Activated CD4-positive, alpha-beta T cell treated with anti-CD3 and anti-CD28 coated beads, Interleukin-2, Interleukin-6, amounts not matched to agents 100 ng/mL and 50 ng/mL, durations not matched to agents 16 hours and 8 hours (primary cell): ENCODE measurements at places on chromosomes 3 and 15.

DNA sequence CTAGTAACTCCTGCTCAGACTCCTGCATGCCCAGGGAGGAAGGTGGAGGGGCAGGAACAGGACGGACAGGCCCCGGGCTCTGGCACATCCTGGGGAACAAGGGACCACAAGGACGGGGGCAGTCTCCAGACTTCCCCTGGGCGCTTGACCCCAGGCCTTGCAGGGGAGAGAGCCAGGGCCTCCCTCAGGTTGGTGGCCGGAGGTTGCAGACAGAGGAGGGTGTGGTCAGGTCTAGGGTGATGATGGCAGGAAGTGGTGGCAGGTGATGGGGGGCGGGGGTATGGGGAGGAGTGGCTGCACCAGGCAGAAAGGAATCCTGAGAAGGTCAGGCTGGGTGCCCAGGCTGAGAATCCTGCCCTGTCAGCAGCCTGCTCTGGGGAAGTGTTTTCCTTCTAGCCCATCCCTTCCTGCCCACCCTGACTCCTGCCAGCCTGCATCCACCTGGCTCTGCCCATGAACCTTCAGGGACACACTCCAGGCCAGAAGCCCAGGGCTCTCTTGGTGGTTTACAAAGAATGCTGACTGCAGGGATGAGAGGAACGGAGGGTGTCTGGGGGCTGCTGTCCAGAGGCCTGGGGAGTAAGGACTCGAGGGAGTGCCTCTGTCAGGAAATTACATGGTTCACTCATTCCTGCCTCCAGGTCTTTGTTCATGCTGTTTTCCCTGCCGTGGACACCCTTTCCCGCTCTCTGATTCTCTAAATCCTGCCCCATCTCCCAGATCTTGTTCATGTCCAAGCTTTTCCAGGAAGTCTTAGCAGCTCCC, 15.8 kb downstream of the LOXL1 start:
- no peak for DNase-seq

DNA sequence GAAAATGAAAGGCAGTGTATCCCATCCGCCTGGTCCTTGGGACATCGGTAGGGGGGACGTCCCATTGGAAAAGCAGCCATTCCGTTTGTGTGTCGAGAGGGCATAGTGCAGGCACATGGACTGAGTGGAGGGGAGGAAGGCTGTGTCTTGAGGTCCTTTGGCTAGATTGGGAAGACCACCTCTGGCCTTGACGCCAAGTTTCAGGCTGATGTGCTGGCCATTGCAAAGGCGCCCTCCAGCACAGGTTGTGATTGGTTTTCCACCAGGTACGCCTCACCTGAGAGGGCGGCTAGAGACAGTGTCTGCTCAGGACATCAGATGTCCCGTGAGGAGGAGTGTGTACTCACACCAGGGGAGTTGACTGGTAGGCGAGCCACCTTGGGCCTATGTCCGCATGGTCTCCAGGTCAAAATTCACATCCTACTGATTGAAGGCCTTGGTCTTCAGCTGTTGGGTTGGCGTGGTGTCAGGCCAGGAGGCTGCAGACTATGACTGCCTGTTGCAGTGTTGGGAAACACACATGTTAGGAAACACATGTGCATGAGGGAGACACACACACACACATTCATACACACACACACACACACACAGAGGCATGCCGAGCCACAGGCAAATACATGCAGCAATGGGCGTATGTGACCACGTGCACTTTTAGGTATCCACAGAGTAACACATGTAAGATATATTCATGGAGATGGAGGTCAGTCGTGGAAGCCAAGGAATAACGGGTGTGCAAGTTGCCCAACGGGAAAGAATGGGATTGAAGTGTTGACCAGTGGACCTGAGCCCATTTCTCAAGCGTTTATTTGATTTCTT, 98.4 kb downstream of the SNRPN start:
- DNase-seq: no peak

- DNase-seq: no peak
These were observed 6.6 kb downstream of the TIPARP start for GRCh38 chr3:156681002-156681401.

DNA sequence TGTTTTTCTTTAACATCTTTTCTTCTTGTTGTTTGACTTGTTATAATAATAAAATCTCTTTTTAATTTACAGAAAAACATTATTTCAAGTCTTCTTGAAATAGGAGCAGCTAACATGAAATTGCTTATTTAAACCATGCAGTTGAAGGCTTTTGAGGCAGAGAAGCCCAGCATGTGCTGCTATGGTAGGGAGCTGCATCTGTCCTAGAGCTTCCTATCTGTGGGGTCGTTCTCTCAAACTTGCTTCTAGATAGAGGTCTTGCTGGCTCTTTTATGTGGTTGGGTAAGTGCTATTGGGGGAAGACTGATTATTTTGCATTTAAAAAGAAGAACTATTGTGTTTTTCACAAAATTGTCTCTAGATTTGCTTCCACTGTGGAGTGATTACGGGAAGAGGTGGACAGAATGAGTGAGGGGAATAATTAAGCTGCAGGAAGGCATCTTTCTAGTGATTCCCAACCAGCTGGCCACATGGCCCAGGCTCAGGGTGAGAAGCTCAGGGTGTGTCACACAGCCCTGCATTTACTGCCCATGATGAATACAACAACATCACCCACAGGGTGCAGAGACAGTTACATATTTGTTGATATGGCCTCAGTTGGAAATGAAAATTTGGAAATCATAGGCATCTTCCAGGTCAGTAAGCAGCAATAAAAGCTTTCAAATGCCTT, 98.7 kb downstream of the CHST2 start:
- DNase-seq: no peak

GRCh38 chr3:192170659-192171058, 556.7 kb downstream of the FGF12 start:
- DNase-seq: no peak

GRCh38 chr3:149428087-149428486, 46.4 kb upstream of the TM4SF4 start:
- DNase-seq: no peak

GRCh38 chr3:162367429-162368260, 871.0 kb downstream of the OTOL1 start:
- no peak for DNase-seq

GRCh38 chr3:100150473-100150872, 36.2 kb upstream of the FILIP1L start:
- no peak for DNase-seq

GRCh38 chr3:186665625-186666188, at the start of gene HRG:
HRG (plus strand) TSS chr3:186666014; CDS start chr3:186666032, 18 bp downstream.
- no peak for DNase-seq

DNA sequence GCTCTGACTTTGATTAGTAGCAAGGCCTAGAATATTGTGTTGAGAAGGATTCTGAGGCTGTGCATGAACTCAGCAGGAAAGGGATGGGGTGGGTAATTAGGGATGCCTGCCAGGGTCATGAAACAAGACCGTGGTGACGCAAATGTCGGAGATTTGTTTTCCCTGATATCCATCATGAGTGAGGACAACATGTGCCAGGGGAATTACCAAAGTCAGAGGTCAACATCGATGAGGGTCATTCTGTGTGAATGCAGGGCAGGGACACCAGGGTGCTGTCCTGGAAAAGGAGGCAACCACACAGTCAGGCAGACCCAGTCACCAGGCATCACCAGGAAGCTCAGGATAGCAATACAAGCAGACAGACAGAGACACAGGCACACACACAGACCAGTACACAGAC, 52.2 kb downstream of the SLCO2A1 start:
- DNase-seq: no peak

GRCh38 chr15:39589193-39589814, 8.4 kb downstream of the THBS1 start:
- DNase-seq: no peak

- no peak for DNase-seq
These were observed 39.5 kb upstream of the GOLGA8J start for GRCh38 chr15:30043211-30043655.

- DNase-seq: no peak
These were observed 255.2 kb upstream of the ROBO1 start for GRCh38 chr3:80023010-80023409.

DNA sequence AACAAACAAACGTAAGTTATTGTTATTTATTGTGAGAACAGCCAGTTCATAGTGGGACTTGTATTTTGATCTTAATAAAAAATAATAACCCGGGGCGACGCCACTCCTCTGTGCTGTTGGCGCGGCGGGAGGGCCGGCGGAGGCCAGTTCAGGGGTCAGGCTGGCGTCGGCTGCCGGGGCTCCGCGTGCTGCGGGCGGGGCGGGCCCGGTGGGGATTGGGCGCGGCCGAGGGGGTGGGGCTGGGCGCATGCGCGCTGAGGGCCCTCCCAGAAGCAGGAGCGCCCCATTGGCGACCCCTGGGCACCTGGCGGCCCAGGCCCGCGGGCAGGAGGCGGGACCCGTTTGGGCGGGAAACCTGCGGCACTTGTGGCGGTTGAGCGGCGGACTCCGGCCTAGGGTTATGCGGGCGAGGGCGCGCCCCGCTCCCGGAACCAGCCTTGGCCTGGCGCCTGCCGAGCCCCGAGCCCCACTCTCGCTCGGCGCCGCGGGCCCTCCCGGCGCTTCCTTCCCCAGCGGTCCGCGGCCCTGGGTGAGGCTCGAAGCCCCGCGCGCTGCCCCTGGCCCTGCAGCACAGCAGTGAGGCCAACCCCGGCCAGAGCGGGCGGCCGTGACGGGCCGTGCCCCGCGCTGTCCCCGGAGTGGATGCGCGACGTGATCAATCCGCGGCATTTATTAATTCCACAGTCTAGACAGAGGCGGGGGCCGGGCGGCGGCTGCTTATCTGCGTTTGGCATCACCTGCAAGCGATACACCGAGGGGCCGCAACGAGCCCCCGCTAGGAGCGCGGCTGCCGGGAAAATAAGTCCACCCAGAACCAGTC, 6.0 kb downstream of the ISL2 start:
- no peak for DNase-seq

DNA sequence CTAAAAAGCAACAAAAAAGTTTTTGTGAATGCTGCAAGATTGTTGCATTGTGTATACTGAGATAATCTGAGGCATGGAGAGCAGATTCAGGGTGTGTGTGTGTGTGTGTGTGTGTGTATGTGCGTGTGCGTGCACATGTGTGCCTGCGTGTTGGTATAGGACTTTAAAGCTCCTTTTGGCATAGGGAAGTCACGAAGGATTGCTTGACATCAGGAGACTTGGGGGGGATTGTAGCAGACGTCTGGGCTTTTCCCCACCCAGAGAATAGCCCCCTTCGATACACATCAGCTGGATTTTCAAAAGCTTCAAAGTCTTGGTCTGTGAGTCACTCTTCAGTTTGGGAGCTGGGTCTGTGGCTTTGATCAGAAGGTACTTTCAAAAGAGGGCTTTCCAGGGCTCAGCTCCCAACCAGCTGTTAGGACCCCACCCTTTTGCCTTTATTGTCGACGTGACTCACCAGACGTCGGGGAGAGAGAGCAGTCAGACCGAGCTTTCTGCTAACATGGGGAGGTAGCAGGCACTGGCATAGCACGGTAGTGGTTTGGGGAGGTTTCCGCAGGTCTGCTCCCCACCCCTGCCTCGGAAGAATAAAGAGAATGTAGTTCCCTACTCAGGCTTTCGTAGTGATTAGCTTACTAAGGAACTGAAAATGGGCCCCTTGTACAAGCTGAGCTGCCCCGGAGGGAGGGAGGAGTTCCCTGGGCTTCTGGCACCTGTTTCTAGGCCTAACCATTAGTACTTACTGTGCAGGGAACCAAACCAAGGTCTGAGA, 4.7 kb downstream of the BHLHE40 start:
- DNase-seq: peak; percentile 88

- DNase-seq: no peak
These were observed 50.2 kb downstream of the EPHB3 start for GRCh38 chr3:184611607-184612281.

DNA sequence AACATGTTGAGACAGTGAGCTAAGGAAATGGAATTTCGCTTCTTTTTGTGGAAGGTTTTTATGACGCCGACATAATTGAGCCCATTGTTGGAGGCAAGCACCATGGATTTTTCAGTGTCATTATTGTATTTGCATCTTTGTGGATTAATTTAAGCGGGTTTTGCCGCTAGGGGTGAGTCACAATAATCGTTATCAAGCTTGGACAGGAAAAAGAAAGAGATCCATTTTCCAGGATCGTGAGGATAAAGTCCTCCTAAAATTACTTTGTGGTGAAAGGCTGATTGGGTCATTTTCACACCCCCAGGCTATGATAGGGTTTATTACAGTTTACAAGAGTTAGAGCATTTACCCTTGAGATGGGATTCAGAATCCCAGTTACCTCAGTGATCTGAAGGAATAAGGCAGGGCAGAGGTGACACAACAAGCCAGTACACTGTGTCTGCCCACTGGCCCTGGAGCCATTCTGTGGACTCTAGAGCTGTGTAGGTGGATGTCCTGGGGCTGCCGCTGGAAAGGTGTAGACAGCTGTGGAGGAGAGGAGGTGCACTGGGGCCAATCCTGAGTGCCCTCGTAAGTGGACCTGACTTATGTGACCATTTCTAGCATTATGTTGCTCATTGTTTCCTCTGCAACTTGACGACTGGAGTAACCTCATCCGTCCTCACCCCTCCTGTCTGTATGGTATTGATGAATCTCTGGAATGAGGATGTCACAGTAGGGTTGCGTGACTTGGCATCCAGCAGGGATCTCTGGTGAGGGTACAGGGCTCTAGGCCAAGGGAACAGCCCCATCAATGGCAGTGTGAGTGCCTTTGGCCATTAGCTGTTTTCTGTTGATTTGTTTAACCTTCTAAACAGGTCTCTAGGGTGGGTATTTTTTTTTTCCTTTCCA, 370.1 kb downstream of the LRTM1 start:
- DNase-seq: no peak

DNA sequence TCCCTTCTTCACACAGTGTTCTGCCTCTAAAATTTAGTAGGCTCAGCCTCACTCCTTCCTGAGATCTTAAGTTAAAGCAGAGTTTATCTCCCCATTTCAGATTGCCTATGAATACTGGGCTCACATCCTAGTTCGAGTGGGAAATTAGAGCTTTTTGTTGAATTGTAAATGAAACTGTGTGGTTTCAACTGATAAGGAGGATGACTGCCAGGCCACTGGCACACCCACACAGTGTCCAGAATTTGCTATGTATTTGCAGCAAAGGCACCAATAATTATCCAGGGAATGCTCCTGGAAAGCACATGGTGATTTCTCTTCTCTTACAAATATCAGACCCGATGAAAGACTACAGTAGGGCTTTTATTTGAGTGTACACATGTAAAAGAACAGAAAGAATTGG, 308.1 kb upstream of the COL8A1 start:
- DNase-seq: no peak

- peak; percentile 74 for DNase-seq
These were observed 20.0 kb upstream of the BLM start for GRCh38 chr15:90697175-90697574.

- DNase-seq: peak; percentile 66
These were observed 471.9 kb upstream of the FRG2C start for GRCh38 chr3:75192146-75192616.

- DNase-seq: no peak
These were observed 513.9 kb upstream of the CADM2 start for GRCh38 chr3:84444726-84445521.

GRCh38 chr3:143565951-143566350, 282.3 kb downstream of the SLC9A9 start:
- no peak for DNase-seq

- no peak for DNase-seq
These were observed 31.9 kb upstream of the SMAD6 start for GRCh38 chr15:66670175-66670574.

- DNase-seq: no peak
These were observed 17.2 kb downstream of the CCDC80 start for GRCh38 chr3:112623717-112624116.
